ENCODE measurements at places on chromosomes 12 and 14.

DNA sequence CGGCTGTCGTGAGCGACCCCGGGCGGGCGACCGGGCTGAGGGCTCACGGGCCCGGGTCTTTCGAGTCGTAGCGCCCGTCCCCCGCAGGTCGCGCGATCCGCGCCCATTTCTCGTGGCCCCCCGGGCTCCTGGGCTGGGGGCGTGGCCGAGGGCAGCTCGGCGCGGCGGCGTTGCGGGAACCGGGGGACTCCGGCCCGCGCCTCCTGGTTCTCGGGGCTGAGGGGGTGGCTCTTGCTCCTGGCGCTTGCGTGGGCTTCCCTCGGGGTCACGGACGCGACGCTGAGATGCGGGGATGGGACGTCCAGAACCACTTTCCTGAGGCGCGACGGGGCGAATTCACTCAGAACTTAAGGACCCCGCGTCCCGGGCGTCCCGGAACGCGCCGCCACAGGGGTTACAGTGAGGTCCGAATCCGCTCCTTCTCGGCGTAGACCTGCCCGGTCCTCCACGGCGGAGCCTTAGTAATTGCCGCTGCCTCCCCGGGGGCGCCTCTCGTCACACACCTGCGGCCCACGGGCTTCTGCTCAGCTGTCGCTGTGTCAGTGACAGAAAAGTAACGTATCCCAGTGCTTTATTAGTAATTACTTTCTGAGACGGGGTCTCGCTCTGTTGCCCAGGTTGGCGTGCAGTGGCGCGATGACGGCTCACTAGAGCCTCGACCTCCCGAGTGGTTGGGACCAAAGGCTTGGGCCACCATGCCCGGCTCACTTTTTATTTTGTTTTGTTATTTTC lies 606 bp downstream of the EP400 start:
- DNase-seq: peak; percentile 35

DNA sequence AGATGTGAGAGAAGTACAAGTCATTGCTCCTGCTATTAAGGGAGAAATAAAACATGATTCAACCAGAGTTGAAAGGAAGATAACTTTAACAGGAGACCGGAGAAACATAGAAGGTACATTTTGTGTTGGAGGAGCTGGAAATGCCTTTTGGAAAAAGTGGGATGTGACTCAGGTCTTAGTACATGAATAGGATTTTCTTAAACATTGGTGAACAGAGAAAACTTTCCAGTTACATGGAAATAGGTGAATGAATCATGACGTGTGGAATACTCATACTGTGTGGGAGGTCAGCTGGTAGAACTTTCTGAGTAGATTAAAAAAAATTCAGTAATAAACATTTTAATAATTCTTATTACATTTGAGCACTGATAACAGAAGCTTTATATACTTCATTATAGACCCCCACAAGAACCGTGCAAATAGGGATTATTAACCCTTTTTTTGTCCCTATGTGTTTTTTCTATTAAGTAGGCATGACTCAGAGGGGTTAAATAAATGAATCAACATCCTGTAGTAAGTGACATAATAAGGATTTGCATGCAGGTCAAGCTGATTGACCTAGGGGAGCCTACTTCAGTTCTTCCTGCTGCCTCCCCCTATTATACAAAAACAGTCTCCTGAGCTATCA lies 710.5 kb downstream of the NOVA1 start:
- DNase-seq: no peak

DNA sequence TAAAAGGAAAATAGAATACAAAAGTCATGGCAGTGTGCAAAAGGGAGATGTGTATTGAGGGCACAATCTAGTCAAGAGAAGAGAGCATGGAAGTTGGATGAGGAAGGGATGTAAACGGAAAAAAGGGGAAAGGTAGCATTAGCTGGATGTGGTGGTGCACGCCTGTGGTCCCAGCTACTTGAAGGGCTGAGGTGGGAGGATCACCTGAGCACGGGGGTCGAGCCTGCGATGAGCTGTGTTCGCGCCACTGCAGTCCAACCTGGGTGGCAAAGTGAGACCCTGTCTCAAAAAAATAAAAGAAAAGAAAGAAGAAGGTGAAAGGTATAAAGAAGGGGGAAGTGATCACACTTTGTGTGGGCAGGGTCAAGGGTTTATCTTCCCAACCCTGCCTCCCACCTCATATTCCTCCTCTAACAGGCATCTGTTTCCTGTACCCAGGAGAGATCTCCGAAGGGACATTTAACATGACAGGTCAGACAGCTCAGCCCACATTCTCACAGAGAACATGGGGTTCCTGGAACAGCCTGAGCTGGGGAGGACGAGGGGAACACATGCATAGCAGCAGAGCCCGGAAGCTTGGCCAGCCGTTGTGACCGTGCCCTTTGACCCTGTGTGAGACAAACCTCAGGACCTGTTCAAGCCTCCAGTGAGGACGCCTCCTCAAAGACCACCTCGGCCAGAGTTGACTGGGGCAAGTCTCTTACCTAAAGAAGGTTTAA lies 8.9 kb downstream of the RNASE11 start:
- DNase-seq: no peak

DNA sequence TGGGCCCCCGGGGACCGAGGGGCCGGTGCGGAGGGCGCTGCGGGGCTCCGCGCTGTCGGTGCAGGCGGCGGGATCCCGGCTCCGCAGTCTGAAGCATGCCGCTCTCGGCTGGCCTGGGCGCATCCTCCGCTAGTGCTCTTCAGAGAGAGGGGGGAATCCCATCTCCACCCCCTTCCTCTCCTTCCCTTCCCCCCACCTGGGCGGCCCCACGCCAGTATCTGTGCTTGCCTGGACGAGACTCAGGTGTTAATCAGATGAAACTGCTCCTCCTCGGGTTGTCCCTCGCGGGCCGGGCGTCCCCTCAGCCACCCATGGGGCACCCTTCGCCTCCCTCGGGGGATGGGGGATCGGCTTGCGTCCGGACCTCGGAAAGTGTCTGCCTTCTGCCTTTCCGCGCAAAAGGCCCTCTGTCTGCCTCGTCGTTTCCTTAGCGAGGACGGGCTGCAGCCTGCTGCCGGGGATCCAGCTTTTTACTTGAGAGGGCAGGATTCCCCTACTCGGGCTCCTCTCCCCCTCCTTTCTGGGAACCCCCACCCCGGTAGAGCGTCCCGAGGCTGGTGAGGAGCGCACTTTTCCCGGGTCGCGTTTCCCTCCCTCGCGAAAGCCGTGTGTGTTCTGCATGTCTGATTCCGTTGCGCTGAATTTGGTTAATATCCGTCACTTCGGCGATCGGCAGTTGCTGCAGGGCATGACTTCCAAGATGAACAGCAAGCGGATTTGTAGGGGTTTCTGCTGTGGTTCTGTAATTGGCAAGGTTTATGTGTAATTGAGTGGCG lies 1.1 kb downstream of the GPHN start:
- DNase-seq: peak; percentile 43

DNA sequence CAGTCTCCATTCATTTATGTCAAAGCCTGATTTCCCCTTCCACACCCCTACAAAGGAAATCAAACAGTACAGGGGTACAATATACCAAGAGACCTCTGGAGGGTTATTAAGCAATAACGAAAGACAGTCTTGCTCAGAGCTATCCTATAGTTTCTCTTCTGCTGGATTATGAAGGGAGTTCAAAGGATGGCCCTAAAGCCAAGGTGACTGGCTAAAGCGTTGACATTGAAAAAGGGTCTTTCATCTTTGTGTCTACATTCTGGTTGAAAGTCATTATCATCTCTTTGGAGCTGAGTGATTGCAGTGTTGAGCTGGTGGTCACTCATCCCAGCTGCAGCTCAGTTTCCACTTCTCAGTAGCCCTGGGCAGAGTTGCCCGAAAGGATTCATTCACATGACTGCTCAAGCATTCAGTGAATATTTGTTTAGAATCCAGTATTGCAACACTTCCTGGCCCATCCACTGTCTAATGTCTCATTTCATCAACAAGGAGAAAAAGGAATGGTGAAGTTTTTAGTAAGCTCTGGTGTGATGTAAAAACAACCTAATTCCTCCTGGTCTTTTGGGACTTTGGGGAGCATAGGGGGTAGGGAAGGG lies 19.2 kb upstream of the TBX5 start:
- DNase-seq: no peak

DNA sequence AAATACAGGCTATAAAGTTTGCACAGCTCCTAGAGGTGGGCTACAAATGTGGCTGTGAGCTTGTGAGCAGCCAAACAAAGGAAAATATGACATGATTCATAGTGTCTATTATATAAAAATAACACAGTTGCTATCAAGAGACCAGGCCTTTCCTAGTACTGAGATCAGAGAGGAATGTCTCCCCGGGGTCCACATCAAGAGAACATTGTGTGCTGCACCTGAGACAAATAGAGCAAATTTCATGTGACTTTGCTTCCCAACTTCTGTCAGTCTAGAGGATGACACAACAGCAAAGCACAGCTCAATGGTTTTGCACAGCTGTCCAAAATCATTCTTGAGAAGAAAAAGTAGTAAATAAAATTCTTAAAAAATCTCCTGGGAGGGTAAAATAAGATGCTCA lies 297.5 kb upstream of the PRKD1 start:
- DNase-seq: no peak

- DNase-seq: peak; percentile 14
Observed at GRCh38 chr12:130401703-130402102, 64.0 kb downstream of the PIWIL1 start.

DNA sequence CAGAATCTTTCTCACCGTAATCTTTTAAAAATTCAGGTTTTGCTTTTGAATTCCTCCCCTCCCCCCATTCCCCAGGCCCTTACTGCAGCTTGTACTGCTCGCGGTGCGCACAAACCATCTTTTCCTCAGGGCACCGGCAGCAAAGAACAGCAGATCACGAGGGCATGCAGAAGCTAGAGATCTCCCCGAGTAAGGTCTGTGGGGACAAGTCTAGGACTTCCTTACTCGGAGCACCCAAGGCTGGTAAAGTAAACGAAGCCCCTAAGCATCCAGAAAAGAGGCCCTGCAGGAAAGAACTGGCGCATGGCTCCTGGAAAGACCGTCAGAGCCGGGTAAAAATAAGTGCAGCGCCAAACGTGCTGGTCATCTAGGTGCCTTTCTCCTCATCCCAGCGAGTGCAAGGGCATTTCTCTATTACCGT lies 727 bp downstream of the LDHB start:
- DNase-seq: peak; percentile 55

- DNase-seq: no peak
Observed at GRCh38 chr14:86491743-86492142, 961.8 kb downstream of the FLRT2 start.

- no peak for DNase-seq
Observed at GRCh38 chr12:47366157-47366556, 286.4 kb upstream of the AMIGO2 start.

GRCh38 chr12:117067638-117068037 lies 31.6 kb downstream of the TESC start:
- no peak for DNase-seq

DNA sequence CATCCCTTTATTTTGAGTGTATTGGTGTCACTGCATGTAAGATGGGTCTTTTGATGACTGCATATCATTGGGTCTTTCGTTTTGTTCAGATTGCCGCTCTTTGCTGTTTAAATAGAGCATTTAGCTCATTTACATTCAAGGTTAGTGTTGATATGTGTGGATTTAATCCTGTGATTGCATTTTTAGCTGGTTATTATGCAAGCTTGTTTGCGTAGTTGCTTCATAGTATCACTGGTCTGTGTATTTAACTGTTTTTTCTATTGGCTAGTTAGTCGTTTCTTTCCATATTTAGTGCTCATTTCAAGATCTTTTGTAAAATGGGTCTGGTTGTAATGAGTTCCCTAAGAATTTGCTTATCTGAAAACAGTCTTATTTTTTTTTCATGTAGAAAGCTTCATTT lies 1170.6 kb upstream of the SEL1L start:
- no peak for DNase-seq

DNA sequence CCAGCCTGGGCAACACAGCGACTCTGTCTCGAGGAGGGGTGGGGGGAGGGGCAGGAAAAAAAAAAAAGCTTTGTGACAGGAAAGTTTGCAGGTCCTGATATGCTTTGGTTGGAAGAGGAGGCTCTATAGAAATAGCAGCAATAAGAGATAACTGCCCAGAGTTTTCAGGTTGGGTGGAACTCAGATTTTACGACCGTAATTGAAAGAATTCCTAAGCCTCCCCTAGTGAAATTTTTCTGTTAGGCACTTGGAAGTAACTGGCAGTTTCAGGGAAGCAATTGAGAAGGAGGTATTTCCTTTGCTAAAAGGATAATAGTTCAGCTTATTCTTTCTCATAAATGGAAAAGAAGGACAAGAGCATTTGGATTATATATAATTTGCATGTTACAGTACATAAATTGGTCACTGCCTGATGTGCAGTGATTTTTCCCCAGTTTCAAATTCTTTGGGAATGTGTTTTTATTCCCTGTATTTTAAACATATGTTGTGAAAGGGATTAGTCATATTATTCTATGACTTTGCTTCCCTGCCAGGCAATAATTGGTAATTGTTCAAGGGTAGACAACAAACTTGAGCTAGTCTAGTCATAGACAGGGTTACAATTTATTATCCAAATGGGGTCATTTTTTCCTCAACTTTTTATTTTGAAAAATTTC lies 452.8 kb downstream of the AEBP2 start:
- peak; percentile 52 for DNase-seq

DNA sequence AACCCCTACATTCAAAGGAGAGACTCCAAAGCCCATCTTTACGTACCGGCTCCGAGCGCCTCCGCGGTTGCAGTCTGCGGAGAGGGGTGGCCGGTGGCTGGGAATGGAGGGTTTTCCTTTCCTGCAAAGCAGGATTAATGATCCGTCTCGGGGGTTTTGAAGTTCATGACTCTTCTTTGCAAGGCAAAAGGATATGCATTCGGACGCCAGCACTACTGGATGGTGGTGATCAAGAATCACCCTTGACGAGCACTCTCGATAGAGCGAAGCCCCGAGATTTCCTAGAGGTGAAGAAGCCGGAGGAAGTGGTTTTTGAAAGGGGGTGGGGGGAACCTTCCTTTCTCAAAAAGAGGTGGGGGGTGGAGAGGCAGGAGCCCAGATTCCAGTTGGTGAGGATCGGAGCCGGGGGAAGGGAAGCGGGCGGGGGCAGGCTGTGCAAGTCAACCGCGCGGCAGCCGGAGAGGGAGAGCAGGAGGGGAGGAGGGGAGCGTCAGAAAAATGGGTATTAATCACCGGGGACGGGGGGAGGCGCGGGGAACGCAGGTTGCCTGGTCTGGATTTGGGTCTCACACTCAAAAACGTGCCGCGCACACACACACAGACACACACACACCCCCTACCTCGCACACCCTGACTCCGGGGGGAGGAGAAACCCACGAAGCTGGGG lies at the start of gene GRIN2B:
Gene GRIN2B (minus strand): TSS at position 307 of the 667 bp plus-strand sequence. CDS start 115,394 bp downstream, outside the sequence.
- DNase-seq: no peak

DNA sequence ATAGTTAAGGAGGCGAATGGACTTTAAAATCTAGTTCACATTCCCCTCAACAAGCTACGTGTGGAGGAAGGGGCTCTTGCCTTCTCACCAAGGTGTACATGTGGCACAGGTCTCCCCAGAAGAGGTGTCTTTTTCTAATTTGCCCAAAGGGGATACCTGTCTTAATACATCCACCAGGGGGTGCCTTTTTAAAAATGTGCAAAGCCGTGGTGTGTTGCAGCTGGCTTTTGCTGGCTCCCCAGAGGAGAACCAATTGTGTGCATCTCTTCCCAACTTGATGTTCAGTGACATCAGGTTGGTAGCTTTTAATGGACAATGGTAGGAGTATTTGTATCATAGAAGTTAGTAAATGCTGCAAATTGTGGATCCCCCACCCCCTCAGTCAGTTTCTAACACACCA lies 33.8 kb downstream of the CREBL2 start:
- peak; percentile 41 for DNase-seq

Measured in A673 (cell line).